ENCODE measurements at places on chromosomes 7 and 10.

GRCh38 chr10:110508806-110509544, 11.3 kb downstream of the DUSP5 start:
- no peak for DNase-seq

DNA sequence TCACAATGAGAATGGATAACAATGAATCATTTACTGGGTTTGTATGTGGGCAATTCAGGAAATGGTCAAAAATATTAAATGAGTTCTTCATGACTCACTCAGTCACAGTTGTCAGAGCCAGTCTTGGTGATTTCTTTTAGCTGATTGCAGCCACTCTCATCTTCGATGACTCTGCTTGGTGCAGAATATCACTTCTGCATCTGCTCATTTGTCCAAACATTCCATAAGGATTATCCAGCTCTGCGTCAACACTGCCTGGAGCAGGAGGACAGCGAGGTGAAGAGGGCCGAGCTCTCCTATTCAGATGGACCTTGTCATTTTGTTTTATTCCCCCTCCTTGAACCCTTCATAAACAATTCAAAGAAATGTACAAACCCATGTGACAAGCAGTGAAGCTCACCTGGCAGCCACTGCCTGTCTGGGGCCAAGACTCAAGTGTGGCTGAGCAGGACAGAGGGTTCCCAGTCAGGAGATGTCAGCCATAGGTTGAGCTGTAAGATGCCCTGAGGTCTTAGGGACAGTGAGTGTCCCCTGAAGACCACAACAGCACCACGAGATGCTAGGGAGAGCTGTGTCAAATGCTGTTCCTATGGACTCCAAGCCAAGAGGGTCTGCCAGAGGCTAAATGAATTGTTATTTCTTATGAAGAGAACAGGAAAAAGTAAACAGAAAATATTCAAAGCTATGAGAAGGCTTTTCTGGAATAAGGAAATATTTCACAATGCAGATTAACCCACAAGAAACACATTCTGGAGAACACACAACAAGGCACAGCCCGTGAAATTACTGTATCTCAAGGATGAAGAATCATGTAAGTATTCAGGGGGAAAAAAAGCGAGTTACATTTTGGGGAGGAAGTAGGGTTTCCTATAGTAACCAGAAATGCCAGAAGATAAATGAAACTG, 33.1 kb upstream of the EGFR start:
- DNase-seq = no peak

DNA sequence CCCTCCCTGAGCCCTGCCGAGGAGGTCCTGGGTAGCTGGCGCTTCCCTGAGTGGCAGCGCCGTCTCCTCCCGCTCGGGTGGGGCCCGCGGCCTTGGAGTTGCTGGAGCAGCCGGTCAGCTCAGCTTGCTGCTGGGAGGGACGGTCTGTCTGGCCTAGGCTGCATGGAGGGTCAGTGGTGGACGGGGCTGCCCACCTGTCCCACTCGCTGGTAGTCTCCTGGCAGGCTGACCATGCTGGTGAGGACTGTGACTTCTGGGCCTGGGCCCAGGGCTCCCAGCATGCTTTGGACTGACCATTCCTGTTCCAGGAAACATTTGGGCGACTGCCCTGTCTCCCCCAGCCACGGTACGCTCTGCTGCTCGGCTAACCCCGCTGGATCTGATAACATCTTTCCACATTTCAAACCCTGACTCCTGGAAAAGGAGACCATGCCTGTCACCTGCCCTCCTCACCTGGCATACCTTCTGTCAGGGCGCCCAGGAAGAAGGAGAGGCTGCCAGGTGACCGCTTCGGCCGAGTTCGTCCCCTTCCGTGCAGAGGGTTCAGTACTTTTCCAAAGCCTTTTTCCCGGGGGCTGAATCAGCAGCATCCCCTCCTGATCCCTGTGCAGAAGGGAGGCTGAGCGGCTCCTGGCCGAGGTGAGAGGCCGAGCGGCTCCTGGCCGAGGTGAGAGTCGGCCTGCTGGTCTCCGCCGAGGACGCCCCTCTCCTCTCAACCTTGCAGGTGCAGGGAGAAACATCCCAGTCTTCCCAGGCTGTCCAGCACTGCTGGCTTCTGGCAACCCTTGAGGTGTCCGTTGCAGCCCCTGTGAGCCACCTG, 43.4 kb downstream of the FAM20C start:
- DNase-seq = no peak

- no peak for DNase-seq
Measured at GRCh38 chr7:100394077-100394476, 20.8 kb downstream of the PILRA start.

DNA sequence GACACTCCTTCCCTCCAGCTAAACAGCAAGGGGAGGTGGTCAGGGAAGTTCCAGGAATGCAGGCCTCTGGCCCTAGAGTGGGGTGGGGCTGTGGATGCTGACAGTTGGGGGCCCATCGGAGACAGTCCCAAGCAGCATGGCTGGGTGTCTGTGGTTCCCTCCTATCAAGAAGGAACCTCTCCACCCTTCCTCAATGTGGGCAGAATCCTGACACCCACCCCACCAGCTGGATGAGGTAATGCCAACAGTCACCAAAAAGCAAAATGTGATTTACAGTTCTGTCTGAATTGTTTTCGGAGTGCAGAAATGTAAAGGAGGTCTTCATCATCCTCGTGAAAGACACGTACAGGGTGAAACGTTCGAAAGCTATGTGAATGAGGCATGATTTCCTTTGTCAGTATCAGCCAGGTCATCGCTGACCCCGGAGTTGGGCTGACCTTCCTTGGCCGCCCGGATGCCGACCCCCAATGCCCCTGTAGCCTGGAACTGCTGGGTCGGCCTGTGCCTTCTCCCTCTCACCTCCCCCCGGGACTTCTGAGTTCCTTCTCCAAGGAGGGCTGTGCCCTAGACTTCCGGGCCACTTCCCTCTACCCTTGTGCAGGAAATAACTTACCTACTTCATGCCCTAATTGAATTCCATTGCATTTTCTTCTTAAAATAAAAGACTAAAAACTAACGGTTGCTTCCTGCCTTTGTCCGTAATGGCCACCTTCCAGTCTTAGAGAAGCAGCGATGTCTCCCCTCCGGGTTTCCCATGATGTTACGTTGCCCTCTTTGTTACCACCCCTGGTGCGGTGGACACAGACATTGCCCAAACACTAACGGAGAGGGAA, 24.5 kb downstream of the FOXK1 start:
- DNase-seq = no peak

DNA sequence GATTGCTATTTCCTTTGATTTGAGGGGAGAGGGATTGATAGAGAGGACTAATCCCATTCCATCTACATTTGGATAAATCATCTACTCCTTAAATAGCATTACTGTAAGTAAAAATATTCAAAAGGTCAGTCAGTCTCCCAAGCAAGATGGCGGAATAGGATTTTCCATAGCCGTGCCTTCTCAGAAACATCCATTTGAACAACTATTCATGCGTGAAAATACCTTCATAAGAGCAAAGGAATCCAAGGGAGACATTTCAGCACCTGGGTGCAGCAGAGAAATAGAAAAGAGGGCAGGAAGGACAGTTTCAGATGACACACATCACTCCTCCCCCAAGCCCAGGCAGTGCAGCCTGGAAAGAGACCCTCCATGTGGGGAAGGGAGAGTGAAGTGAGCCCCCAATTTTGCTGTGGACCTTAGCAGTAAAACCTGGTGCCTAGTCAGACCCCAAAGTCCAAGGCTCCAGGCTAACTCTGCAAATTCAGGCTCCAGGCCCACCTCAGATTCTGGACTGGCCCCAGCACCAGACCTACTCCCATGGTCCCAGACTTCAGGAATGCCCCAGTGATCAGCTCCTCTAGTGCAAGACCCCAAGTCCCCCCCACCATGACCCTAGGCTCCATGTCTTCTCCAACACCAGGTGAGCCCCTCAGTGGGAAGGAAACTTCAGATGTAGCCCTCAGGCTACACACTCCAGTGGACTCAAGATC, 104.3 kb upstream of the LANCL2 start:
- no peak for DNase-seq

- no peak for DNase-seq
Measured at GRCh38 chr7:52775876-52776275, 259.6 kb upstream of the POM121L12 start.

- DNase-seq = no peak
Measured at GRCh38 chr7:108014215-108014614, 11.3 kb upstream of the LAMB1 start.

DNA sequence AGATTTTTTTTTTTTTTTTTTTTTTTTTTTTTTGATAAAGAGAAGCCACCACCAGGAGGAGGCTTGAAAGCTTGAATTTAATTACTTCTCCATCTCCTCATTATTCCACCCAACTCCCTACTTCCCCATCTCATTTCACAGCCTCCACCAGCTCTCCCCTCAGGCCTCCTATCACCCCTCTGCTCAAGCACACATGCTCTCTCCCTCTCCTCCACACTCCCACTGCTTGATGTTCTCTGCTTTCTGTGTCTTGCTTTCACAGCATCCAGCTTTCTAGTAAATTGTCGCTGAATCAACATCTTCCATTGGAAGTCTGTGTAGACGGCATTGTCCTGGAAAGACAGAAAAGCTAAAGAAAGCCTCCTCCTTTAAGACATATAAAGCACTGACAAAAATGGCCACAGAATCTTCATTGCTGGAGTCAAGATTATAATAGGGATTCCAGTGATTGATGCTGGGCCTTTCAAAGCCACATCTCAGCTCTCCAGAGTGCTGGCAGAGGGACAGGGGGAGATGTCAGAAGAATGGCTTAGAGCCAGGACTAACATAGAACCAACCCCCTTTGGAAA, 58.3 kb downstream of the DOCK4 start:
- no peak for DNase-seq

DNA sequence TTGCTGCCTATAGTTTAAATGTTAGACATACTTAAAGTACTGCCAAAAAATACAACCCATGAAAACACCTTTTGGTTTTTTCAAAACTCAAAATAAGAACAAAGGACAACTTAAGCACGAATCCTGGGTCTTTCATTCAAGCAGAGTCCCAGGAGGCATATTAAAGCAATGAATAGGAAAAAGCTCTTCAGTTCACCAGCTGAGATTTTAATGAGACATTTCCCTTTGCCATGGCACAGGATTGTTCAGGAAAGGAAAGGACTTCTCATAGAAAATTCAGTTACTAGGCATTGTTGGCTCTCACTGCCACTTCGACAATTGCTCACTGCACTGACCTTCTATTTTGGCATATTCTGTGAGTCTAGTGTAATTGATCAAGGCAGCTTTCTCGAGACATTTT, 133.5 kb upstream of the FEZF1 start:
- DNase-seq = no peak

GRCh38 chr10:66337211-66337610, 588.6 kb upstream of the LRRTM3 start:
- no peak for DNase-seq

GRCh38 chr10:3784510-3785250, at the start of gene KLF6:
TSS of gene KLF6 (minus strand) at chr10:3785209. CDS start at chr10:3785014, 195 bp downstream.
- no peak for DNase-seq

DNA sequence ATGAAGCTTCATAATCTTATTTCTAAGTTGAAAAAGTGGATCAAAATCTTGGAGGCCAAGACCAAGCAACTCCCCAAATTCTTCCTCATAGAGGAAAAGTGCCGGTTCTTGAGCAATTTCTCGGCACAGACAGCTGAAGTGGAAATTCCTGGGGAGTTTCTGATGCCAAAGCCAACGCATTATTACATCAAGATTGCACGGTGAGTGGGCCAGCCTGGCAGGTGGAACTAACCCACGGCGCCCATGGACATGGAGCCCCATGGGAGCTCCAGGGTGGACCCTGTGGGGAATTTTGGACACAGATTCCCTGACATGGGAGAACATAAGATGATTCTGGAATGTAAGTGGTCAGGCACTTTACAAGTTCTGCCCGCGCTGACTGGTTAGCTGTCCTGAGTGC, 125.9 kb downstream of the TRRAP start:
- no peak for DNase-seq
